ENCODE measurements at places on chromosomes 1 and 21.

- no peak for DNase-seq
These were observed 32.2 kb upstream of the RNF11 start for GRCh38 chr1:51203874-51204245.

DNA sequence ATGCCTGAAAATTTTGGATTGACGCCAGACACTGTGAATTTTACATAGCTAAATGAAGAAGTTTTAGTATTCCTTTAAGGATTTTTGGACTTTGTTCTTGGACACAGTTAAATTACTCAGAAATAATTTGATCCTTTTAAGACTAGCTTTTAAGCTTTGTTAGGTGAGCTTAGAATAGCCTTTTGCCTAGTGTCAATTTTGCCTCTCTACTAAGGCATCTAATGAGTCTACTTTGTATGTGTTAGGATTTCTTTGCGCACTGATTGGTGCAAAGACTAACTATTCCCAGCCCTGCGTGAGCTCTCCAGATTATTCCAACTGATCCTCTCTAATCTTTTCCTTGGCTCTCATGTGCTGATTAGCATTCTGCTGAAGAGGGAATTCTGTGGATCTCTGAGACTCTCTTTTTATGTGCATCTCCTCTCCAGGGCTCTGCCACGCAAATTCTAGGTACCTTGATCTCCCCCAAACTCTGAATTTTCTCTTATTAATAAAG, 128.1 kb upstream of the BCL9 start:
- no peak for DNase-seq

DNA sequence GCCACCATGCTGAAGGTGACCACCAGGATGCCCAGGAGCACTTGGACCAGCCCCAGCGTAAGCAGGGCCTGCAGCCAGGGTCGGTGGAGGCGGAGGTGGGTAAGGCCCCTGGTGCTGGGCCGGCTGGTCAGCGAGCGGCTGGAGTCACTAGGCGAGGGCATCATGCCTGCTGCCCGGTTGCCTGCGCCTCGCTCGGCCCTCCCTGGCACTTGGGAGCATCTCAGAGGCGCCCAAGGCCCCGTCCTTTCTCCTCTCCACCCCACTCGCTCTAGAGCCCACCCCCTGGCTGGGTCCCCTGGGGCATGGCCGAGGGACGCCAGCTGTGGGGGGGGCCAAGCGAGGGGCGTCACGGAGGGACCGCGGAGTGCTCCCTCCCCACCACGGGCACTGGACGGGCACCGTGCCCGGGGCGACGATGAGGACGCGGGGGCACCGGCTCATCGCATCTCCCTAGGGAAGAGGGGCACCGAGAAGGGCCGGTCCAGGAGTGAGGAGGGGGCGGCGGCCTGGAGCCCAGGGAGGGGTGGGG, 505 bp downstream of the ENTREP3 start:
- DNase-seq: no peak

DNA sequence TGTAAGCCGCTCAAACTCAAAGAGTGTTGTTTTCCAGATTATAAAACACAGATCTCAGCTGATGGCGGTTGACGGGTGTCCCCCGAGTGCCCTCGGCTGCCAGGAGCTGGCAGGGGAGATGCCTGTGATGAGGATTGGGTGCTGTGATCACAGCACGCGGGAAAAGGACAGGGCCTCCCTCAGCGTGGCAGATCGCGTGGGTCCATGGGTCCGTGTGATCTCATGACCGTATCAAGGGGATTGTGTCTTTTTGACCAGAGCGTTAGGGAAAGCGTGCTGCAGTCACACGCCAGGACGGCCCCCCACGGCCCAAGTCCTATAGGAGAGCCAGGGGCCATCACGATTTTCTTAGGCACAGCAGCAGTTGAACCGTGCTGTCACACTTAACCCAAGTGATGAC, 51.9 kb downstream of the PDE9A start:
- no peak for DNase-seq

- DNase-seq: no peak
These were observed 38.5 kb upstream of the AK4 start for GRCh38 chr1:65109487-65109886.

DNA sequence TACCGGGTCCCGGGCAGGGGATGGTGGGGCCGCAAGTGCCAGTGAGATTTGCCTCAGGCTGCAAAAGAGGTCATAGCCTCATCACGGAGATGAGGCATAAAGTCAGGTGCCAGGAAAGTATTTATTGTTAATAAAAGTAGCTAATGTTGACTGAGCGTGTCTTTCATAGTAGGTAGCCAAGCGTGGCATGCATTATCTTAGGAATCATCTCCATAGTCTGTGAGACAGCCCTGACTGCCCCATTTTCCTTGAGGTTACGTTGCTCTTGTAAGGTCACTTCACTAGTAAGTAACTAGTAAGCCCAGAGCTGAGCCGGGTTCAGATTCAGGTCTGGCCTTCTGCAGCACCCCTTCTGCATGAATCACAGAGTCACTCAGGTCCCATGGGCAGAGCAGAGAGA, 174.2 kb downstream of the CAMTA1 start:
- no peak for DNase-seq

- DNase-seq: no peak
These were observed 3.6 kb downstream of the NIBAN1 start for GRCh38 chr1:184970691-184971161.

- no peak for DNase-seq
These were observed 508 bp downstream of the RAVER2 start for GRCh38 chr1:64745181-64745985.

DNA sequence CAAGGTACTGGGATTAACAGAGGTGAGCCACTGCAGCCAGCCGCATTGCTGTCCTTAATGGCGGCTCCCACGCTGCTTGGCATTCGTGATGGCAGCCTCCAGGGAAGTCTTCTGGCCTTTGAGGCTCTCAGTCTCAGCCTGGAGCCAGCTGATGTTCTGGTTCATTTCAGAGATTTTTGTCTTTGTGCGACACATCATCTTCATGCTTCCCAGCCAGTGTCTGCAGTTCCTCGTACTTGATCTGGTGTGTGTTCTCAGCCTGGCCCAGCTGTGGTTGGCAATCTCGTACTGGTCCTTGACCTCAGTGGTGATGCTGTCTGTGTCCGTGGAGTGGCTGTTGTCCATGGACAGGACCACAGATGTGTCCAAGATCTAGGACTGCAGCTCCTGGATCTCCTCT, 11.7 kb downstream of the SNRPE start:
- DNase-seq: no peak

DNA sequence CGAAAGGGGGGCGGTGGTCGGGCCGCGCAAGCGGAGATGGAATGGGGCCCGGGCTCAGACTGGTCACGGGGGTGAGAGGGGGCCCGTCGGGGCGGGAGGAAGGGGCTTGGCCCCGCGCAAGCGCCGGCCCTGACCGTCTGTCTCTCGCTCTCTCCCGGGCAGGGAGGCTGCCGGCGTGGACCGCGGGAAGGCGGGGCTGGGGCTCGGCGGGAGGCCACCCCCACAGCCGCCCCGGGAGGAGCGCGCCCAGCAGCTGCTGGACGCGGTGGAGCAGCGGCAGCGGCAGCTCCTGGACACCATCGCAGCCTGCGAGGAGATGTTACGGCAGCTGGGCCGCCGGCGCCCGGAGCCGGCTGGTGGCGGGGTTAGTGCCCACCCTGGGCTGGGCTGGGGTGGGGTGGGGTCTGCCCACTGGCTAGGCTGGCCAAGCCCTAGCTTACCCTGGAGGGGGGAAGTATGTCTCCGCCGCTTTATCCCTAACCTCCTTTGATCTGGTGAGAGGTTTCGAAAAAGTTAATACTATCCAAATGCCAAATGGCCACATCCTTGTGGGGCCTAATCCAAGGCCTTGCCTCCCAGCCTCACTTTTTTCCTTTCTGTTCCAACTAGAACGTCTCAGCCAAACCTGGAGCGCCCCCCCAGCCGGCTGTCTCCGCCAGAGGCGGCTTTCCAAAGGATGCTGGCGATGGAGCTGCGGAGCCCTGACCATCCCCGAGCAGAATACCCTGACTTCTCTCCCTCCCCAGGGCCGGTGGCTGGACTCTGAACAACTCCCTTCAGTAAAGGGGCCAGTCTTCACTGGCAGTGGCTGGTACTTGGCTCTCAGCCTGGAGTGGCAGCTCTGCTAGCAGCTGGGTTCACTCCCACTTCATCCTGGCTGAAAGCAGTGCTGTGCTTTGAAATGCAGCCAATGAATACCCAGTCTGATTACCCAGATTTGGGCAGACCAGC, 636 bp upstream of the YRDC start:
- DNase-seq: peak; percentile 25

DNA sequence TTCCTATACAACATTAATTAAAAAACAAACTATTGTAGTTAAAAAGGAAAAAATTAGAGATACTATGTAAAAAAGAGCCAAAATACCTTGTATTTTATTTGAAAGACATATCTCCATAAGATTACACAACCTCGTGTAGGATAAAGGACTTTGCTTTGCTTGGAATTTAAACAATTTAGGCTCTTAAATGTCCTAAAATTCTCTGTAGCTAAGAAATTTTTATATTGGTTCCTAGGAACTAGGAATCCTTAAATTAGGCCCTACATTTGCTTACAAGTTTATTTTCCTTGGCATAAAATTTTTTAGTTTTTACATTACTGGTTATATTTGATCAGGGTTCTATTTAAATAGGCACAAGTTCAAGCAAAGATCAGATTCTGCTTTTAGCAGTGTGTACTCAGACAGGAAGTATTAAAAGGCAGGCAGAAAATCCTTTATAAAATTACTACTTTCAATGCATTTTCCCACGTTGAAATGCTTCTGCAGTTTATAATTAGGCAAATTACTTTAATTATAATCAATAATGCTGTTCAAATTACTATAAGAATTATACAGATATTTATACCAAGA, 3.4 kb upstream of the ANGPTL3 start:
- no peak for DNase-seq

DNA sequence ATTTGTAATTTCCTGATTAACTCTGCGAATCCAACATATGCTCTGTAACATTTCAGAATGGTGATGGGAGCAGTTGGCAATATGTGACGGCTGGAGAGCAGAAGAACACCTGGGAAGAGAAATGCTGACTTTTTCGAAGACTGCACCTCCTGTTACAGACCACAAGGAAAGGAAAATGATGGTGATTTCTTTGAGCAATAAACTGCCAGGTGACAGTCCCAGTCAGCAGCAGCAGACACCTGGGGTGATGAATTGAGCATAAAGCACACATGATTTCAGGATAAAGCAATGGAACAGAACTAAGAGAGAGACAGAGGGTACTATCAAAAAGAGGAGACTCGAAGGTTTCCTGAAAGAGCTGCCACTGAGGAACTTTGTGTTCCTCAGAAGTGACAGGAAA, 528.6 kb downstream of the NEGR1 start:
- no peak for DNase-seq

GRCh38 chr1:91645031-91645430, 144.4 kb downstream of the CDC7 start:
- no peak for DNase-seq

DNA sequence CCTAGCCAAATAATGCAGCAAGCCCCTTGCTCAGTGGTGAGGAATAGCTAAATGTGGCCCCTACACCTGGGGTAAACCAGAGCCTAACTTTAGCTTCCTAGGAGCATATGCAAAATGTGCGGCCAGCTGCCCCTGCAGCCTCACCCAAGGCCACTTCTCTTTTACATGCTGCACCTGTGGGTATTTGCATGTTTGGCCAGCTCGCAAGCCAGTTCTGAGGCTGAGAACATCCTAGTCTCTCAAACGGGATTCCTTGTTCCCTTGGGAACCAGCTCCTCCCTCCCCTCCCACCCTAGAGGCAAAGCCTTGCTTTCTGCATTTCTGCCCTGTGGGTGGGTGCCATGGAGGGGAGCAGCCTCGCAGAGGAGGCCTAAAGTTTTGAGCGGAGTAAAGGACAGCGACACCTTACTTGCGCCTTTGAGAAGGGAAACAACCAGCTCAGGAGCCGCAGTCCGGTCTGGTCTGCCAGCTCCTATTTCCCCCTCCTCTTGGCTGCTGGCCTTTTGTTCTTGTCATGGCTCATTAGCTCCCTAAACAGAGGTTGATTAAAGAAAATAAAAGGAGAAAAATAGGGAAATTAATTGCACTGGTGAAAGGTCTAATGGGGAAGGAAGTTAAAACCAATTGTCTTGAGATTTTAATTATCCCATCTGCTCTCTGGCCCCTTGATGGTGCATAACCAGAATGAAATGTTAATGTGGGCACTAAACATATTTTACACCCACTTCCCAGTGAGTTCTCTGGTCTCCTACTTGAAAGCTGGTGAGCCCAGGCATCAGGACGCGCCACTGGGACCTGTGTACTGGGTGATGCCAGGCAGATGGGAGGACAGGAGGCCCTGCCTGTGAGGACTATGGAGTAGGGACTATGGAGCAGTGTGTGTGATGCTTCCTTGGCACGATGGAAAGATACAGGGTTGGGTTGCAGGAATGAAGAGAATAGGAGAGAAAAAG, 68.7 kb downstream of the TEX35 start:
- DNase-seq: no peak

Data from stimulated activated CD4-positive, alpha-beta T cell treated with anti-CD3 and anti-CD28 coated beads, Interleukin-1b, Interleukin-23, amount 100 ng/mL, for 24 hours (primary cell).